GM23338 (cell line): ENCODE measurements at places on chromosomes 3 and 15. TPM values are rescaled to one million over a fixed set of nuclear protein-coding genes. Genes with fewer than 3 reads are reported as not detected.

DNA sequence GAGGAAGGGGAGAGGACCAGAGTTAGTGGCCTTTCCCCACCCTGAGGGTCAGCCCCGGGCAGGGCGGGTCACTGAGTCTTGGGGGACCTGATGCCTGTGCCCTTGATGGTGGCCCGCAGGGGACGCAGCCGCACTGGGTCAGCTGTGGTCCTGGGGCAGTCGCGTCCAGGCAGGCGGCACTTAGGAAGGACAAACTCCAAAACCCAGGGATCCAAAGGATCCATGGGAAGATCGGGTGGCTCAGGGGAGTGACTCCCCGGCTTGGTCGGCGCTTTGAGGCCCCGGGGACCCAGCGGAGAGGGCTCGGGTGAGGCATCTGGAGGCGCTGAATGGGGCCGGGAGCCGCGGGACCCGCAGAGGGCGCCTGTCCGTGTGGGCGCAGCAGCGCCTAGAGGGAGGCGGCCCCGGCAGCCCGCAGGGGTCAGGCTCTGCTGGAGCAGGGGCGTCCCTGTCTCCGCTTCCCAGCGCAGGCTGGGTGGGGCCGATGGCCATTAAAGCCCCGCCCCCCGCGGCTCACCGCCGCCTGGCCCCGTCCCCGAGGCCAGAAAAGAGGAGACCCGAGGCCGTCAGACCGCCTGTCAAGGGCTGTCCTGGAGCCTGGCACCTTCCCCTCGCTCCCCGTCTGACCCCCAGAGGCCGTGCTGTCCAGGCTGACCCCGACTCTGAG is 17.5 kb downstream of the CIDEC start:
- peak overlapping the region; percentile 60 for H3K4me3 ChIP-seq
- peaks cover 3% of the 10 kb centered on the region; the same call in 1 of the 2 replicates for H3K4me1 ChIP-seq
- no peaks in the 10 kb centered on the region for H3K36me3 ChIP-seq
- peak; percentile 84 for DNase-seq
- no peak overlapping the region for H3K27ac ChIP-seq

NR2E3 gene
- total RNA-seq = 0.62 and 1.3 TPM in 2 replicates

- no peak for DNase-seq
- no peak overlapping the region for H3K4me3 ChIP-seq
- H3K4me1 ChIP-seq = peaks cover 22% of the 10 kb centered on the region
Measured at GRCh38 chr3:192275741-192276355, 451.5 kb downstream of the FGF12 start.

FAM227B gene
- 2.6 and 10.1 TPM in 2 replicates for total RNA-seq

ST8SIA2 gene
- 1.2 and 2.0 TPM in 2 replicates for total RNA-seq

DNA sequence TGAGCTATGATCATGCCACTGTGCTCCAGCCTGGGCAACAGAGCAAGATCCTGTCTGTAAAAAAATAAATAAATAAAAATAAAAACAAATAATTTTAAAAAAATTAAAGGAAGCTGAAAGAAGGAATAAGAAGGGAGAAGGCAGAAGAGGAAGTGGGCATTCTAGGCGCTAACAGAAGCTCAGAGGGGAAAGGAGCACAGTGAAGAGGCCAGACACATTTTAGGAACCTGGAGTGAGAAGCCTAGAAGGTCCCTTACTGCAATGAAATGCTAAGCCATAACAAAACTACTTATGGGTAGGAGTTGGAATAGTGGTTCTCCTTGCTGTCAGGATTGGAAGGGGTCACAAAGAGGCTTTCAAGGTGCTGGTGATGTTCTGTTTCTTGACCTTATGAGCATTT is 64.0 kb downstream of the ITGB5 start:
- peaks cover 31% of the 10 kb centered on the region for H3K4me1 ChIP-seq
- H3K27me3 ChIP-seq = no peaks in the 10 kb centered on the region
- H3K36me3 ChIP-seq = peaks cover 19% of the 10 kb centered on the region; the same call in 1 of the 2 replicates
- no peak for DNase-seq
- no peak overlapping the region for H3K27ac ChIP-seq

GRCh38 chr3:173045770-173046382 is 95.2 kb downstream of the SPATA16 start:
- H3K4me3 ChIP-seq = no peak overlapping the region
- H3K36me3 ChIP-seq = no peaks in the 10 kb centered on the region
- H3K4me1 ChIP-seq = no peaks in the 10 kb centered on the region
- H3K27ac ChIP-seq = no peak overlapping the region
- DNase-seq = no peak
- H3K27me3 ChIP-seq = no peaks in the 10 kb centered on the region

- no peaks in the 10 kb centered on the region for H3K4me1 ChIP-seq
- H3K27me3 ChIP-seq = no peaks in the 10 kb centered on the region
- H3K4me3 ChIP-seq = no peak overlapping the region
Measured at GRCh38 chr15:32767236-32767635, 49.4 kb downstream of the GREM1 start.

DNA sequence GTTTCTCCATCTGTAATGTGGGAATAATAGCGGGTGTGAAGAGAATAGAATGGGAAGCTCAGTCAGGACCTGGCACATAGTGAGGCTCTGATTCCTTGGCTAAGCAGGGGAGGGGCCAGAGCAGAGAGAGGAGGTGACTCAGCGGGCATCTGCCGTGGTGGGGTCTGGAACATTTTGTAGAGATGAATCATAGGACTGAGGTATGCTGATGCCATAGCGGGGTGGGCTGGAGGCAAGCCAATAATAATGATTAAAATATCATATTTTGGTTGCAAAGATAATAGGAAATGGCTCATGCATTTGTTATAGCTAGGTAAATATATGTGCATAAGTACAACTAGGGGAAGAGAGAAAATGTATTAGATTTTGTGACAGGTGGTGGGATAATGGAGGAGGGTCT is 11.2 kb downstream of the TGM4 start:
- H3K4me1 ChIP-seq = peaks cover 9% of the 10 kb centered on the region
- H3K27ac ChIP-seq = no peak overlapping the region
- H3K27me3 ChIP-seq = no peaks in the 10 kb centered on the region

DNA sequence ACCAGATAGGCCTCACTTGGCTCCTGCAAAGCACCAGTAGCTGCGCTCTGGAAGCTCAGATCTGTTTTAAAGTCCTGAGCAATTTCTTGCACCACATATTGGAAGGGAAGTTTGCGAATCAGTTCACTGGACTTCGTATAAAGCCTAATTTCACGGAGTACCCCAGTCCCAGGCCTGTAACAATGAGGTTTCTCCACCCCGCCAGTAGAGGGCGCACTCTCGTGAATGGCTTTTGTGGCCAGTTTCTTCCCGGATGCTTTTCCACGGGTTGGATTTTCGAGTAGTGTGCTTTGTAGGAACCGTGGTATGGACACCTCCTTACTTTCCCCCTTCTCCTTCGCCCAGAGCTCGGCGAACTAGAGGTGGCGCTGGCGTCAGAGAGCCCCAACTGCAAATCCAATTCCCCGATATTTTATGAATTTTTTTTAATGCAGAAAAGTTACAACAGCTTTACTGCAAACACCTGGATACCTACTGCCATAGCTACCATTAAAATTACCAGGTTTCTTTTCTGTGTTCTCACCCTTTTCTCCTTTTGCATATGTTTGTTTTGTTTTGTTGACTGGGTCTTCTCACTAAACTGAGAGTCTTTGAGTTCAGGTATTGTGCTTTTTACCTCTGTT is 13.3 kb downstream of the RARB start:
- no peak overlapping the region for H3K4me3 ChIP-seq
- peaks cover 3% of the 10 kb centered on the region; the same call in 1 of the 2 replicates for H3K4me1 ChIP-seq
- peak; percentile 65 for DNase-seq
- H3K27ac ChIP-seq = no peak overlapping the region
- H3K36me3 ChIP-seq = no peaks in the 10 kb centered on the region
